Stimulated activated CD4-positive, alpha-beta T cell treated with anti-CD3 and anti-CD28 coated beads, Interleukin-4, amount 100 ng/mL, for 1 hour (primary cell): ENCODE measurements at places on chromosomes 6 and 20.
A peak's percentile ranks its signal among the peaks of the same experiment; 100 is the strongest.

DNA sequence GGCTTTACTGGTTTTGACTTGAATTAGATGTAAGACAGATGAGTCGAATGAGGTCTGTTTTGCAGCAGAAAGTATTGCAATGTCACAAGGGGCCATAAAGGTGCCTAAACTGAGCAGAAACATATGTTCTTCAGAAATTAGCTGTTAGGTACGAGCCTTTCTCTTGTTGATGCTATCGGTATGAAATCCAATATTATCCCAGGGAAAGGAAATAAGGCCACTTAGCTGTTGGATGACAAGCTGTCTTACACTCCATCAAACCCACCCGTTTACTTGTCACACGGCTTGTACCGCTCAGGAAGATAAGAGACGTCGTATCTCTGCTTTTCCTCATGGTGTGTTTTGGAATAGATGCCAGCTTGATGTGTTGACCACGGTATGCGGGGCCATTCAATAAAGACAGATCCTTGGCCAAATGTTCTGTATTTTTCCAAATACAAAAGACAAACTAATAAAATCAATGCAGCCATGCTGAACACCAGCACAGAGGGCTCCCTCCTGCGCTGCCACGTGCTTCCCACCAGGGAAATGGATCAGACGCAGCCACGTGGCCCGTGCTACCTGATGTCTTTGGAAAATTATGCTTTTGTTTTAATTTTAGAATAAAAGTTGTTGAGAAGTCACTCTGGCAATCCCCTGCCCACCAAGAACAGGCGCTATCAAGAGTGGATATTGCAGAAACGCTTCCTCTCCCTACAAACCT is 255.9 kb upstream of the SULF2 start:
- no peak for DNase-seq

GRCh38 chr20:11654766-11655165 is 262.9 kb upstream of the BTBD3 start:
- no peak for DNase-seq

DNA sequence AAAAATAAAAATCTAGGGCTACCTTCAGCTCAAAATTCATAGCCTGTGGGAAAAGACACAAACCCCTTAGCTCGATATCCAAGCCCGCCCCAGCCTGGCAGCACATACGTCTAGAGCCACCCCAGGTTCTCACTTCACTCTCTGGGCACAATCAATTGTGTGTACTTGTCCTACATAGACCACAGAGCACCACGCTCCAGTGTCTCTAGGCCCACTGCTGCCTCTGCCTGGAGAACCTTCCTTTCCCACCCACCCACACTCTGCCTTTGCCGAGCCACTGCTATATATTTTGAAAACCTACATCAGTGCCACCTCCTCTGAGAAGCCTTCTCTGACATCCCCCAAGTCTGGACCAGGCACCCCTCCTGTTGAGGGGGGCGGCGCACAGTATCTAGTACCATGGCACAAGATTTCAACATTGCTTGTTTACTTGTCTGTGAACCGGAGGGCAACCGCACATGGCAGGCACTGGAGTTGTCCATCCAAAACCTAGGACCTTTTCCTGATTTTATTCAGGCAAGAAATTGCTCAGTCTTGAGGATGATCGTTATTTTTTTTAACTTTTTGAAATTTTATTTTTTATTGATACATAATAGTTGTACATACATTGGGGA is 141.5 kb downstream of the UNC5CL start:
- DNase-seq: no peak

GRCh38 chr6:34223381-34223955 is 13.2 kb upstream of the HMGA1 start:
- DNase-seq: no peak

- DNase-seq: no peak
Observed at GRCh38 chr6:100336876-100337275, 127.8 kb downstream of the SIM1 start.

DNA sequence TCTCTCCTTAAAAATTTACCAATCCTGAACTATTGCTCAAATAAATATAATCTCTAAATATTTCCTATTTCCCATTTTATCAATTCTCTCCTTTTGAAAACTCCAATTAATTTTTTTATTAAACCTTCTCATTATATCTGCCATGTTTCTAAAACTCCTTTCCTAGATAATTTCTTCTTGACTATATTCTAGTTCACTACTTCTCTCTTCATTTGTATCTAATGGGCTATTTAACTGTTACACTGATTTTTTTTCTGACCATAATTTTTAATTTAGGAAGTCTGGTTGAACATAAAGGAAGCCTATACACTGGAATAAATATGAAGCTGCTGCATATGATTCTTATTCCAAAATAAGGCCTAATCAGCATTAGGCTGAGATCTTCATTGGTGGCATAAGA is 96.3 kb upstream of the PLN start:
- no peak for DNase-seq

- no peak for DNase-seq
Observed at GRCh38 chr6:33168639-33169038, 23.6 kb downstream of the COL11A2 start.

- no peak for DNase-seq
Observed at GRCh38 chr6:85078058-85078457, 313.7 kb upstream of the TBX18 start.

DNA sequence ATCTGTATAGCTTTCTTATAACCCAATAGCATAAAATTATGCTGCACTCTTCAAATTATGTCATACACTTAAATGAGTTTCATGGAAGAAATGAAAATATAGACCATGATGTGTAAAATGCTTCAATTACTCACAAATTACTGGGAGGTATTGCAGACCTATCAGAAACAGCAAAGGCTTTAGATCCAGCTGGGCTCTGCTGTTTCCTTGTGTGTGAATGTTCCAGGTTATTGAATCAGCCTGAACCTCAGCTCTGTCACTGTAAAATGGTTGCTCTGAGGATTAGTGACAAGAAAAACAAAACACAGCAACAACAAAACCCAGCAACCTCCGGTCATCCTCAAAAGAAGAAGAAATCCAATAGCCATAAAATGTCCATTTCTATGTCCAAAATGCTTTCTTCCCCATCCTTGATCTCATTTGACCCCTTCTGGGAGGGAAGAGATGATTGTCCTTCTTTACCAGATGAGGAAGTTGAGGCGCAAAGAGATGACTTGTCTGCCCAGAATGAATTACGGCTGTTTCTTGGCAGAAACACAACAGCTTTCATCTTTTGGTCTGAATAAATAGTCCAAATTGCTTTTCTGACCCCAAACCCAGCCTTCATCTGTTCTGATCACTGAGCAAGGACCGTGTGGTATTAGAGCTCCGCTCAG is 42.2 kb upstream of the TGM6 start:
- no peak for DNase-seq

- DNase-seq: no peak
Observed at GRCh38 chr20:45852326-45852725, 4.9 kb downstream of the ACOT8 start.

- no peak for DNase-seq
Observed at GRCh38 chr6:111692327-111693164, 86.9 kb upstream of the TRAF3IP2 start.

GRCh38 chr6:81308577-81309279 is 443.8 kb downstream of the TENT5A start:
- DNase-seq: no peak

- DNase-seq: no peak
Observed at GRCh38 chr6:49806145-49806544, 19.1 kb upstream of the PGK2 start.

- DNase-seq: no peak
Observed at GRCh38 chr6:170056278-170056711, 234.6 kb downstream of the DLL1 start.

DNA sequence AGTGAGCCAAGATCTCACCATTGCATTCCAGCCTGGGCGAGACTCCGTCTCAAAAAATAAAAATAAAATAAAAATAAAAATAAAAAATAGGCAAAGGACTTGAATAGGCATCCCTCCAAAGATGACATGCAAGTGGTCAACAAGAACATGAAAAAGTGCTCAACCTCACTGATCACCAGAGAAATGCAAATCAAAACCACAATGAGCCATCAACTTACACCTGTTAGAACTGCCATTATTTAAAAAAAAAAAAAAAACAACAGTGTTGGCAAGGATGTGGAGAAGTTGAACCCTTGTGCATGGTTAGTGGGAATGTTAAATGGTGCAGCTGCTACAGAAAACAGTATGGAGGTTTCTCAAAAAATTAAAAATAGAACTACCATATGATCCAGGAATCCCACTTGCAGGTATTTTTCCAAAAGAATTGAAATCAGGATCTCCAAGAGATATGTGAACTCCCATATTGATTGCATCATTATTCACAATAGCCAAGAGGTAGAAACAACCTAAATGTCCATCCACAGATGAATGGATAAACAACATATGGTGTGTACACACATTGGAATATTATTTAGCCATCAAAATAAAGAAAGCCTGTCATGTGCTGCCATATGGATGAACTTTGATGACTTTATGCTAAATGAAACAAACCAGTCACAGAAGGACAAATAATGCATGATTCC is 2.8 kb downstream of the C20orf203 start:
- DNase-seq: no peak

DNA sequence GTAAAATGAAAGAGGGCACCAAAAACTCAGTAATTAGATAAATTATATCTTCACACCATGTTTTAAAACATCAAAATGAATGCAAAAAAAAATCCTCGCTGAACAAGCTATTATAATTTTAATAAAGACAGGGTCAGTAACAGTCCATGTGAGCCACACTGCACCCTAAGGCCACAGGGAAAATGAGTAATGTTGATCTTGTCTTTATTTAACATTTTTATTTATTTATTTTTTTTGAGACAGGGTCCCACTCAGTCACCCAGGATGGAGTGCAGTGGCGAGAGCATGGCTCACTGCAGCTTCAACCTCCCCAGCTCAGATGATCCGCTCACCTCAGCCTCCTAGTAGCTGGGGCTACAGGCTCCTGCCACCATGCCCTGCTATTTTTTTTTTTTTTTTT is 8.7 kb upstream of the NFATC2 start:
- no peak for DNase-seq

DNA sequence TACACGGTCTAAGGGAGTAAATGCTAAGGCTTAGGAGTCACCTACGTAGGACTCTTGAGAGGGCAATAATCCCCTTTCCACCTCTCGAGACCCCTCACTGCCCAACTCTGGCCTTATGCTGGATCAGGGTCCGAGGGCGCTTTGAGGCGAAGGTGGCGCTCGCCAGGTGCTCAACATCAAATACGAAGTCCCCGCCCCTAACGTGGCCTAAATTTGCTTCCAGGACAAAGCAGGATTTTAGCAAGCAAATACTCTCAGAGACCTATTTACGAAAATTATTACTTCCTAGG is 406 bp upstream of the TRIM26 start:
- DNase-seq: no peak

DNA sequence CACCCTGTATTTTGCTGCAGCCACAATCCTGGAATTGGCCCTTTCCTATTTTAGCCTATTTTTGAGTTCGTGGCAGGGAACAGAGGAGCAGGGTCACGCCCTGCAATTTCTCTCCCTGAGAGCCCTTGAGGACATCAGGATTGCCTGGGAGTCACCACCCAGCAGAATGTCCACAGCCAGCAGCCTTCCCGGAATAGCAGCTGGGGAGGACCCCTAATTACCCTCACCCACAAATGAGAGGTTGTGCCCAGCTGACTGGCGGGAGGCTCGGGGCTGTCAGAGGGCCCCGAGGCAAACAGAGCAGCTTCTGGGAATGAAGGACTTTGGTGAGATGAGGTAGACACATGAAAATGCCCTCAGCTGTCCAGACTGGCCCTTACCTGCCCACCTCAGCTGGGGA is 165.1 kb downstream of the PREX1 start:
- no peak for DNase-seq

DNA sequence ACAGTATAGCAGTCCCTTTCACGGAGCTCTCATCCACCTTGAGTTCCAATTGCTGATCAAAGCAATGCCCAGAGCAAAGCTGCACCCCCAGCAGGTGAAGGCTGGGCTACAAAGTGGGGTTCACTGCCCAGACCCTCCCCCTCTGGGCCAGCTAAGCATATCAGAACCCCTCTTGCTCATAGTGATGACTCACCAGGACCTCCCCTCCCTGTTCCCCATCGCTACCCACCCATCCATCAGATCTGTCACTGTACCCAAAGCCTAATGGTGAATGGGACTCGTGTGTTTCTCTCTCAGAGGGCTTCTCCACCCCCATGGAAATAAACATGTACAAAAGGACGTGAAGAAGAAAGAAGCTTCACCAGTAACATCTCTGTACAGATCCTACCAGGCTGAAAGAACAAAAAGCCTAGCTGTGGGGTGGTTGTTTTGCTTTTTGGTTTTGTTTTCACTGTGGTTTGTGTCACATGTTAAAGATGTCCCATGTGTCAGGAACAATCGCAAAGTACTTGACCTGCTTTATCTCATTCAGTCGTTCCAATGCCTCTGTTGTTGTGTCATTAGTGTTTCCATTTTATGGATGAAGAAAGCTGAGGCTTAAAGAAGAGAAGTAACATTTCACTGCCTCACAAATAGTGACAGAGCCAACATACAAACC is 518.5 kb downstream of the CD83 start:
- peak; percentile 9 for DNase-seq

DNA sequence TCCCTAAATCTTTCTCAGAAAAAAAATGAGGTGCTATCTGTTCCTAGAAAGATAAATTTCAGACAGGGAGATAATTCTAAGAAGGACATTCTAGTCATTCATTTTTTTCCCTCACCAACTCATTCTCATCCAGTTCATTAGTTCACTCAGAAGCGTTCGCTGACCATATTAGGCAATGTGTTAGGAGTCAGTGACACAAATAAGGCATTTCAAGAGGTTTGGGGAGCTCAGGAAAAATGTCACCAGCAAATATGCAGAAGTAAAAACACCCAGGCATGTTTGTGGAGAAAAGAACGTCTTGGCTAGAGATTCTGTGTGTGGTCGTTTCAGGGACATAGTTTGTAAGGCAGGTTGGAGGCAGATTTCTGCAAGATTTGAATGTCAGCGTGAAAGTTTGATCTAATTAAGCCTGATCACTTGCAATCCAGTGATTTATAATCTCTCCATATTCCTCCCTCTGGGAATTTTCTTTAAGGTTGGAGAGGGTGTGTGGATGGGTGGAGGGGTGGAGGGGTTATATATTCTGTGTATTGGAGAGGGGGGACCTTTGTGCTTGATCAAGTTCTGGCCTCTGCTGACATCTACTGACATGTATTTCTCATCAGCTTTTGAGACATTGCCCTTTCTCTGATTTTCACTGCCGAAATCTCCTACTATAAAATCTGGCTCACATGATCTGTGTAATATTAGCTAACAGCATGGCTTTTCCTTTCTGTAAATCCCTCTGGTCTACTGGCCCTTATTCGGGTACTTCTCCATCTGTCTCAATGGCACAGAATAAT is 3.6 kb downstream of the MYCT1 start:
- DNase-seq: no peak

DNA sequence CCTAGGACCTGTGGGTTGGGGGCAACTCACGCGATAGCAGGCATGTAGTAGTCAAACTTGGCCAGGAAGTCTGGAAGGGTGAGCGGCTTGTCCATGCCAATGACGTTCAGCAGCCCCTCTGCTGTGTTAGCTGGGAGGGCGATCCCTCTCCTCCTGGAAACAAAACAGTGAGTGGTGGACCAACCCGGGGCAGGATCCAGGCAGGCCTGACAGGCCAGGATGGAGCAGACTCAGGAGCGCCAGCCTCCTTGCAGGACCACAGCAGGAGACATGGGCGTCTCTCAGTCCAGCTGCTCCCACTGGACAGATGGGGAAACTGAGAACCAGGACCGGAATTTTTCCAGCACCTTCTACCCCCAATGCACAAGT is 22.5 kb downstream of the ADA start:
- DNase-seq: no peak

- DNase-seq: no peak
Observed at GRCh38 chr6:32152769-32153563, 975 bp upstream of the PPT2 start.

- DNase-seq: no peak
Observed at GRCh38 chr20:58214310-58214709, 14.1 kb downstream of the ANKRD60 start.
